ENCODE measurements at places on chromosomes 7 and 10.

GRCh38 chr10:131035779-131036178 lies 275.7 kb downstream of the TCERG1L start:
- DNase-seq: no peak

DNA sequence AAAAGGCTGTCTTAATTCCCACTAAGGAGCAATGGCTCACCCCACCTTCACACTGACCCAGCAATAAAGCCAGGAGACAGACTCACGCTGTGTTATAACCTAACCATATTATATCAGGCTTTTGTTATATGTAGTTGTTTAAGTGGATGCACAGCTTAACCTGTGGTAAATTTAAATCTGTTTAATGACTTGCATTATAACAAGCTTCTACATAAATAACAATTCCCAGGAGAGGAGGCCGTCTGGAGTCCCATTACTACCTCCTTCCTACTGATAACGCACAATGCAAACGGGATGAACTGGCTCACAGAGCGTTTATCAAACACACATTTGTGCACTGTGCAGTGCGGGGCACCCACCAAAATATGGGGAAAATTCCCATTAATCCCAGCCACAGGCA lies 102.1 kb upstream of the MGMT start:
- no peak for DNase-seq

DNA sequence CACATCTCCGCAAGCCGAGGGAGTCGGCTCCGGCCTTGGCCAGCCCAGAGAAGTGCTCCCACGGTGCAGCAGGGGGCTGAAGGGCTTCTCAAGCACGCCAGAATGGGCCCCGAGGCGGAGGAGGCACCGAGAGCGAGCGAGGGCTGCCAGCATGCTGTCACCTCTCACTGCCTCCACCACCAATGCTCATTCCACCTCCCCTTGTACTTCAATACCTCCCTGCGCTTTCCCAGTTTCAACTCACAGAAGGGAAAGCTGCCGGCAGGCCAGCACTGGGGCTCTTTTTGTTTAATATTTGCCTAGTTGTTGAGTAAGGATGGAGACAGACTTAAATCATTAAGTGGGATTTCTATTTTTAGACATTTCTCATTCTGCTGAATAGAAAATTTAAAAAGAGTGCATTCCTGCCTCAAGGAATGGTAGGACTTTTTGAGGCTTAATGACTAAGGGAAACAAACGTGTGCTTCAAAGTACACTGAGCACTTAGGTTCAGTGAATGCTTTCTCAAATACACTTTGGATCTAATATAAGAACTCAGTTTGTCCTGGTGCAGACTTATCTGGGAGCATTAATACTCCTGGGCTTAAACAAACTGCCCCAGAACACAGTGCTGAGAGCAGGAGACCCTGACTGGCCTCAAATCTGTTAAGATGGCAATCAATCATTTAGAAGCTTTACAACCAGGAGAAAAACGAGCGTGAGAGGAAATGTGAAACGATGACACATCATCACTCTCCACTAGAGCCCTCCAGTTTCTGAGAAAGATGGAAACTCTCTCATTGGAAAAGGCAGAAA lies 131.2 kb downstream of the RALA start:
- no peak for DNase-seq

GRCh38 chr7:36742911-36743775 lies 18.8 kb upstream of the AOAH start:
- no peak for DNase-seq

DNA sequence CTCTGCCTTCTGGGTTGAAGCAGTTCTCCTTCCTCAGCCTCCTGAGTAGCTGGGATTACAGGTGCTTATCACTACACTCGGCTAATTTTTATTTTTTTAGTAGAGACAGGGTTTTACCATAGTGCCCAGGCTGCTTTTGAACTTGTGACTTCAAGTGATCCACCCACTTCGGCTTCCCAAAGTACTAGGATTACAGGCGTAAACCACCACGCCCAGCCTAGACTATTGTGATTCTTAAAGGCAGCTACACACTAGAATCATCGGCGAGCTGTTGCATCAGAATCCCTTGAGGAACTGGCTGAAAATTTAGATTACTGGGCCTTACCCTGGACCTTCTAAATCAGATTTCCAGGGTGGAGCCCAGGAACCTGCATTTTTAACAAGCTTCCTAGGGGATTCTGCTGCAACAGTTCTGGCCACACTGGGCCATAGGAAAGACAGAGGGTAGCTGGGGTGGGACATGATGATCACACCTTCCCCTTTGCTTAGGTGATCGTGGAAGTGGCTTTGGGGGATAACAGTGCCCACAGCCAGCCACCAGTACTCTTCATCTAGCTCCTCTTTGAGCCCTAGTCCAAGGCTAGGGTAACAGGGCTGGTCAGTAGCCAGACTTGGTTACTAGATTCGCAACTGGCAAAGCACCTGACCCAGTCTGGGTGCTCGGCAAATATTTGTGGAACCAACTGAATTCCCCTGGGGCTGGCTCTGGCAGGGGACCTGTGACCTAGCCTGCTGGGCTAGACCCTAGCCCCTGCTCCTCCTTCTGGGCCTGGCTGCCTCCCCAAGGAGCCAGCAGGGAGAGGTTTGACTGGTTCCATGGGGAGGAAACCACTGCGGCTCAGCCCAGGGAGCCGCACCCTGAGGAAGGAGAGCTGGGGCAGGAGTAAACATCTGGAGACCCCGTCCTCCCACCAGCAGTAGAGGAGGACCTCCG lies 67.1 kb upstream of the DUSP5 start:
- DNase-seq: no peak

DNA sequence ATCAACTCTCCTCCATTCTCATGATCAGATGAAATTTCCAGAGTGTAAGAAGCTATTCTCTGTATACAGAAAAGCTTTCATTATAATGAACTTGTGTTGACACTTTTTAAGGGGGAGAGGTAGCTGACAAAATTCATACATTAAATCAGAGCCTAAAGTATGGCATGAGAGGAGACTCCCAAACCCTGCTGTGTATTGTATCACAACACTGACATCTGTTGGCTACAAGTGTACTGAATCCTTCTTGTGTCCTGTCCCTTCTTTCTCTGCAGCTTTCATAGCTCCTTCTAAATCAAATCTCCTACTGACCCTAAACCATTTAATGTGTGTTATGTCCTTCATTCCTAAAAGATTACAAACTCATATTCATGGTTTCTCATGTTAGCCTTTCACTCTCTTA lies 70.9 kb downstream of the GCC1 start:
- DNase-seq: no peak

GRCh38 chr10:131702531-131703356 lies 198.1 kb upstream of the PPP2R2D start:
- no peak for DNase-seq

GRCh38 chr7:101580596-101580995 lies 48.5 kb downstream of the MYL10 start:
- no peak for DNase-seq

DNA sequence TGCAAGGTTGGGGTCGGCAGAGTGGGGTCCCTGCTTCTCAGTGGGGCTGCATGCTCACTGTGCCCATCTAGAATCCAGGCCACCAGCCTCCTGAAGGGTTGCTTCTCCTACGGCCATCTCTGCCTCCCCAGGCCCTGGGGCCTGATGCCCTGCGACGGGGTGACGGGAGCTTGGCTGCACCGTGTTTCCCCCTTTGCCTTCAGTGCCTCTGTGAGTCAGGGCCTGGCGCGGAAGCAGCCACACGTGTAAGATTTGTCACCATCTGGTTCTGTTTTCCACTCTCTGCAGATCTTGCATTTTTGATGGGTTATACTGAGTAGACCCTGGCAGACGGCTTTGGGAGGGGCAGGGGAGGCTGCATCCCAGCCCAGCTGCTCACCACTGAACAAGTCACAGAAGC lies 7.2 kb downstream of the ADAMTS14 start:
- DNase-seq: no peak

- no peak for DNase-seq
These were observed 97.5 kb upstream of the CCDC6 start for GRCh38 chr10:60003651-60004523.

GRCh38 chr7:6558837-6559236 lies 7.6 kb upstream of the GRID2IP start:
- DNase-seq: no peak

- DNase-seq: no peak
These were observed 3.4 kb upstream of the KMT2E start for GRCh38 chr7:105010504-105011130.

DNA sequence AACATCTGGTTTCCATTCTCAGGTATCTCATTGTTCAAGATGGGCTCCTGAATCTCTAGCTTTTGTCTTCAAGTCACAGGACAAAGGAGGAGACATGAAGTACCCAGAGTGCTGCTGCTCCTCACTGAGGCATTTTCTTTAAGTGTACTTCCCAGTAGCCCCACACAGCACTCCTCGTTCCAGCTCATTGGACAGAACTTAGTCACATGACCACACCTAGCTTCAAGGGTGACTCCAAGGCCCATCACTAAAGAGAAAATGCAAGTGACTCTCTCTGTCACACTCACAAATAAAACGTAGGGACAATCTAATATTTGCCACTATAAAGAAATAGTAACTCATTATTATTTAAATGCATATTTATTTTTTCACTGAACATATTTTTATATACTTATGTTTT lies 58.3 kb upstream of the NEUROD6 start:
- no peak for DNase-seq

GRCh38 chr7:31066516-31067130 lies 14.5 kb downstream of the ADCYAP1R1 start:
- no peak for DNase-seq

GRCh38 chr7:28531291-28531690 lies 119.0 kb downstream of the CREB5 start:
- no peak for DNase-seq

- no peak for DNase-seq
These were observed 368.5 kb upstream of the HPS1 start for GRCh38 chr10:98815039-98815885.

DNA sequence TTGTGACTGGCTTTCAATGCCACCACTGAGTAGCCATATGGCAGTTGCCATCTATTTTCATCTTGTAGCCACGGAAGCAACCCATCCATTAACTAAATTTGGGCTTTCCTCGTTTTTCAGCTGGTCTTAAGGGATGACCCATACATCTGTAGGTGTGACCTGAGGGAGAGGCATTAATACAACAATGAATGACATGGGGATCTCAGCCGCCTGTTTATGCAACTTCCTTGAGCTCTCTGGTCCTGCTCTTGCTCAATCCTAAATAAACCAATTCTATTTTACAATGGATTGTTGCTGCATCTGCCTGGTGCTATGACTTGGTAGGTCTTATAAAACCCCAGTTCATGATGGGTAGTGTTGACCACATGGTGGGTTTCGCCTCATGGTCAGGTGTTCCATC lies 21.9 kb upstream of the ADAM22 start:
- no peak for DNase-seq

DNA sequence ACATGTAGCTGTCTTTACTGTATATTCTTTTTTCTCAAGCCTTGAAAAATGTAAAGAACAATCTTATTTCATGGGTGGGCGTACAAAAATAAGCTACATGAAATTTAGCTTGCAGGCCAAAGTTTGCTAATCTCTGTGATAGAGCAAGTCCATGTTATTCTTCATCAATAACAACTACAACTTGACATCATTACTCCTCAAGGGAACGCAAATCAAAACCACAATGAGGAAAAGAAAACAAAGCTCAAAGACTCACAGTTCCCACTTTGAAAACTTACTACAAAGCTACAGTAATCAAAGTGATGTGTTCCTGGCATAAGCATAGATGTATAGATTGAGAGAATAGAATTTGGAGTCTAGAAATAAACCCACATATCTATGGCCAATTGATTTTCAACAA lies 62.5 kb downstream of the GNA12 start:
- no peak for DNase-seq

DNA sequence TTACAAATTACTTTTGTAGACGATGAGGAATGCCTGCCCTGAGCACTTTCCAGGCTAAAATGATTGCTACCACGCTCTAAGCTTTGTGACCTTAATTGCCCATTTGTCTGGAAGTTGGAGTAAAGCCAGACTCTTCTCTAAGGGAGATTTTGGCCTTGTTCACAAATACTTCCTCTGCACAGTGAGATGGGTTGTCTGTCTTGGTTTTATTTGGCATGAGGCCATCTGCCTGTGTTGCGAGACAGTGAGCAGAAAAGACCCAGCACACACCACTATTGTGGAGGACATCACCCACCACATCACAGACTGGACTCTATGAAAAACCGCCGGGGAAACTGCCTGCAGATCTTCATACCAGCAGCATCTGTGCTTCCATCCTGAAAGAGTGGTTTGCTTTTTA lies 138.4 kb downstream of the BICC1 start:
- DNase-seq: no peak

GRCh38 chr10:117617659-117618058 lies 75.1 kb downstream of the EMX2 start:
- no peak for DNase-seq

DNA sequence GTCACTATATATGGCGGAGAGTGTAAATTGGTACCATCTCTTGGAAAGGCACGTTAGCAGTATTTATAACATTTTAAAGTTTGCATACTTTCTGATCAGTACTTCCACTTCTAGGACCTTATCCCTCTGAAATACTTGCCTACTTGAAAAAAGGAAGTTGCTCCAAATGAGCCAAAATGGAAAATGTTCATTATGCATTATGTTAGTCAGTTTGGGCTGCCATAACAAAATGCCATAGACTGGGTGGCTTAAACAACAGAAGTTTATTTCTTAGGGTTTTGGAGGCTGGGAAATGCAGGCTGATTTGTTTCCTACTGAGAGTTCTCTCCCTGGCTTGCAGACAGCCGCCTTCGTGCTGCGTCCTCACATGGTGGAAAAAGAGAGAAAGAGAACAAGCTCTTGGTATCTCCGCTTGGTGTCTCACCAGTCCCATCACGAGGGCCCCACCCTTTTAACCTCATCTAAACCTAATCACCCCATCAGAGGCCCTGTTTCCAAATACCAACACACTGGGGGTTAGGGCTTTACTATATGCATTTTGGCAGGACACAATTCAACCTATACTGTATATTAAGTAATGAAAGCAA lies 6.9 kb downstream of the SNX10 start:
- DNase-seq: no peak

GRCh38 chr10:74058071-74058470 lies 60.2 kb downstream of the VCL start:
- DNase-seq: no peak

DNA sequence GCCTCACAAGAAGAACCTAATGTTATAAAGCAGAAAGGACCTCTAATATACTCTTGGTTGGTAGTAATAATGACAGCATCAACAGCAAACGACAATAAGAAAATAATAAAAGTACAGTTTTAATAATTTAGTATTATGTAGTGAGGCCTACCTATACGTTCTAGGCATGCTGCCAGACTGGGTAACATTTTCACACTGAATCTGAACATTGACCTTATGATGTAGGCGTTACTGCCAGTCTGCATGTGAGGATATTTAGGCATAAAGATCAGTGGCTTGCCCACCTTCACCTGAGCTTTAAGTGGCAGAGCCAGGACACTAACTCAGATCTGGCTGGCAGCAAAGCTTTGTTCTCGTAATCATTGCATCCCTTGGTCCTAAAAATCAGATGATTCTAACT lies 2.5 kb downstream of the FGL2 start:
- DNase-seq: no peak
